ENCODE measurements at places on chromosomes 4 and X. TPM values are rescaled to one million over a fixed set of nuclear protein-coding genes. Genes with fewer than 3 reads are reported as not detected.

DNA sequence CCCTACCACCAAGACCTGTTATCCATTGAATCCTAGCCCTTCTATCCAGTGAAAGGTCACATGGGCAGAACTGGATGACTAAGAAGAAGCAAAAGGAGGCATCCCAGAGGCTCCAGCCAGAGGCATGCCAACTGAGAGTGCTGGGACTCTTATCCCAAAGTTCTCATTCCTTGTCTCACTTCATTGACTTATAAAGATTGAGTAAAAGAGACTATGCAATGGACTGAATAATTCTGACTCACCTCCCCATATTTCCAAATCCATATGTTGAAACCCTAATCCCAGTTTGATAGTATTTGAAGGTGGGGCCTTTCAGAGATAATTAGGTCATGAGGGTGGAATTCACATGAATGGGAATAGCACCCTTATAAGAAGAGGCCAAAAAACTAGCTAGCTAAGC is 131.4 kb downstream of the COL25A1 start:
- no peak overlapping the region for H3K27ac ChIP-seq
- H3K4me1 ChIP-seq: no peaks in the 10 kb centered on the region
- no peak overlapping the region for H3K4me3 ChIP-seq
- no peak for DNase-seq
- no peaks in the 10 kb centered on the region for H3K27me3 ChIP-seq

FTSJ1 gene
- total RNA-seq: 22.6 TPM

DCK gene
- 12.2 TPM for total RNA-seq

DNA sequence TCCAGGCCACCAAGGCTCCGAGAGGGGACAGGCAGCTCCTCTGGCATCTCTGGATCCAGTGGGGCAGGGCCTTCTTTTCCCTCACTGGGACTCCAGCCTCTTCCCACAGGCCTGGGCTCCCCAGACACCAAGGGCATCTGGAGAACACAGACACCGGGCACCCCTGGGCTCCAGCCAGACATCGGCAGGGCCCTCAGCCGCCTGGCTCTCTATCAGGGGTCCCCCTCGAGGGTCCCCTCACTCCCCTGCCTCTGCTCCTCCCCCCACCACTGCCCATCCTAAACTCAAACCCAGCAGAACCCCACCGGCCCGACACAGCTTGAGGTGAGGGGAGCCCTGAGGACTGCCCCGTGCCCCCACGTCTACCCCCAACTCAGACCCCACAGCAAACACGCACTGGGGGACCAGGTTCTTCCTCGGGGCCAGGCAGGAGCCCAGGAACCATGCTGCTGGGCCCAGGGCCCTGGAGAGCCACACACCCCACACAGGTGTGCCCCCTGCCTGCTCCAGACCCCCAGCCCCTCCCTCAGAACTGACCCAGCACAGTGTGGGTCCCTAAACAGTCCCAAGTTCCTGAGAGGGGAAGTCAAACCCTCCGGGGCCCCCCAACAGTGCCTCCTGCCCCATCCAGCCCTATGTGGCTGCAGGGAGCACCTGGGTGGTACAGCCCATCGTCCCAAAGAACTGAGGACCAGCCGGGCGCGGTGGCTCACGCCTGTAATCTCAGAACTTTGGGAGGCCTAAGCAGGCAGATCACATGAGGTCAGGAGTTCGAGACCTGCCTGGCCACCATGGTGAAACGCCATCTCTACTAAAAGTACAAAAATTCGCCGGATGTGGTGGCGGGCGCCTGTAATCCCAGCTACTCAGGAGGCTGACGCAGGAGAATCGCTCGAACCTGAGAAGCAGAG is 86.8 kb downstream of the FAM53A start:
- H3K27ac ChIP-seq: no peak overlapping the region
- H3K27me3 ChIP-seq: no peaks in the 10 kb centered on the region
- DNase-seq: no peak
- no peaks in the 10 kb centered on the region for H3K36me3 ChIP-seq
- H3K4me1 ChIP-seq: no peaks in the 10 kb centered on the region

GRCh38 chr4:83782591-83782990 is 246.7 kb downstream of the GPAT3 start:
- no peaks in the 10 kb centered on the region for H3K36me3 ChIP-seq
- H3K27ac ChIP-seq: no peak overlapping the region
- H3K4me3 ChIP-seq: no peak overlapping the region

GRCh38 chrX:75746891-75747639 is 38.0 kb downstream of the MAGEE2 start:
- H3K4me3 ChIP-seq: peak overlapping the region; percentile 71
- DNase-seq: peak; percentile 17
- H3K27ac ChIP-seq: no peak overlapping the region
- no peaks in the 10 kb centered on the region for H3K27me3 ChIP-seq
- H3K36me3 ChIP-seq: no peaks in the 10 kb centered on the region

DNA sequence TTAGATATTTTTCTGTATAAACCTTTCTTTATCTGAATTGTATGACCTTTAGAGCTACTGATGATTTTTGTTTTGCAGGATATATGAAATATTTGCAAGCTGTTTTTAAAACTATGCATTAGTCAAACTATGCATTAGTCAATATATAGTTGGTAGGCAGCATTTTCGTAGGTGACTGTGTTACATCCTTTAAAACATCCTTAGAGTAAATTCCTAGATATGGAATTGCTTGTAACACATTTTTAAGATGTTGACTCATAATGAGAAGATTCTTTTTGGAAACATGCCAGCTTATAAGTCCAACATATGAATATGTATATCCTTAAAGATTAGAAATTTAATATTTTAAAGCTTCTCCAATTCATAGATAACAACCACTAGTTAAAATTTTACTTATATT is 1768.5 kb downstream of the PCDH7 start:
- no peaks in the 10 kb centered on the region for H3K4me1 ChIP-seq
- H3K4me3 ChIP-seq: no peak overlapping the region
- peak; percentile 28 for DNase-seq
- H3K27ac ChIP-seq: no peak overlapping the region

- no peaks in the 10 kb centered on the region for H3K27me3 ChIP-seq
- no peaks in the 10 kb centered on the region for H3K4me1 ChIP-seq
- no peak overlapping the region for H3K27ac ChIP-seq
- H3K4me3 ChIP-seq: no peak overlapping the region
- no peaks in the 10 kb centered on the region for H3K36me3 ChIP-seq
These were observed 91.3 kb downstream of the NKX6-1 start for GRCh38 chr4:84407554-84408407.

CT45A5 gene
- total RNA-seq: not detected

DNA sequence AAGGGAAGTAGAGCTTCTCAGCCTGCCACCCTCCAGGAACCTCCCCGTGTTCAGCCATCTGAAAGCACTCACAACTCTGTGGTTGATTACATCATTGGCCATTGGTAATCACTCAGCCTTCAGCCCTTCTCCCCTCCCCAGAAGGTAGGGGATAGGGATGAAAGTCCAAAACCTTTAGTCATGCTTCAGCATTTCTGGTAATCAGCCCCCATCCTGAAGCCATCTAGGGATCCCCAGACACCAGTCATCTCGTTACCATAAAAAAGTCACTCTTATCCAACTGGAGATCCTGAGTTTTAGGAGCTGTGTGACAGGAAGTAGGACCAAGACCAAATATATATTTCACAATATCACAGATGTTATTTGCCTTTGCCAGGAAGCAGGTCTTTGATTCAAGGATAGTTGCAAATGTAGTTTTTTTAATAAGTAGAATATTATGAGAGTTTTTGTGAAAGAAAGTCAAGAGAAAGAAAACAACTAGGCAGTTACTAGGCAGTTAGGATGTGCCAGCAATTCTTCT is 364.6 kb upstream of the NOCT start:
- DNase-seq: peak; percentile 97
- H3K36me3 ChIP-seq: no peaks in the 10 kb centered on the region
- no peaks in the 10 kb centered on the region for H3K4me1 ChIP-seq
- no peaks in the 10 kb centered on the region for H3K27me3 ChIP-seq
- H3K4me3 ChIP-seq: no peak overlapping the region

NEUROG2 gene
- total RNA-seq: not detected

SCRG1 gene
- 0.17 TPM for total RNA-seq

- no peaks in the 10 kb centered on the region for H3K4me1 ChIP-seq
- H3K36me3 ChIP-seq: no peaks in the 10 kb centered on the region
- no peak overlapping the region for H3K4me3 ChIP-seq
- H3K27ac ChIP-seq: peak overlapping the region; percentile 28
- no peaks in the 10 kb centered on the region for H3K27me3 ChIP-seq
These were observed 191.4 kb downstream of the SPRY1 start for GRCh38 chr4:123587983-123588494.

SHOX gene
- not detected for total RNA-seq

GRCh38 chr4:125705681-125706080 is 390.9 kb downstream of the FAT4 start:
- no peaks in the 10 kb centered on the region for H3K36me3 ChIP-seq
- no peak for DNase-seq
- no peaks in the 10 kb centered on the region for H3K4me1 ChIP-seq
- no peaks in the 10 kb centered on the region for H3K27me3 ChIP-seq

TCEAL7 gene
- 32.5 TPM for total RNA-seq

PPP1R2C gene
- total RNA-seq: not detected

GRCh38 chr4:112213091-112213490 is 18.5 kb upstream of the AP1AR start:
- no peak for DNase-seq
- H3K27ac ChIP-seq: no peak overlapping the region
- no peak overlapping the region for H3K4me3 ChIP-seq
- no peaks in the 10 kb centered on the region for H3K27me3 ChIP-seq
- no peaks in the 10 kb centered on the region for H3K36me3 ChIP-seq

DNA sequence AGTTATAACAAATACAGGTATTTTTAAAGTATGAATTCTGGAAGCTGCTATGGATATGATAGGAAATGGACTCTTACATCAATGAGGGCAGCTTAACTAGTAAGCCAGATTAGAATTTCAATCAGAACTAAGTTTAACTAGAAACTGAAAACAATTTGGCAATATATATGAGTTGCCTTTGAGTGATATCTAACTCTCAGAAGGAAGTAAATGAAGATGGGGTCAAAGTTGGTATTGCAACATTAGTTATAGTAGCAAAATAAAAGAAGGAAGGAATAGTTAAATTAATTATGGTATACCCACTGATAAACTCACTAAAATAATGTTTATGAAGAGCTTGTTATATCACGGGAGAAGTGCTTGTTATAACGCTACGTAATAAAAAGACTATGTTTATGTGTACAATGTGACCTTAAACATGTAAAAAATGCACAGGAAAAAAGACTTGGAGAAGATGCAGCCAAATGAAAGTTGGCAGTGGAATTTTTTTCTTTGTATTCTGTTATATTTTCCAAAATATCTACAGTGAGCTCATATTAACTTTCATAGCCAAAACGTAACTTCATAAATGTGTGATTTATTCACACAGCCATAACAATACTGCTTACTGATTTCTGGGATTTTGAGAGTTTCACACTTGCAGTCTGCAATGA is 34.5 kb downstream of the PHKA2 start:
- H3K4me3 ChIP-seq: no peak overlapping the region
- H3K36me3 ChIP-seq: no peaks in the 10 kb centered on the region
- H3K4me1 ChIP-seq: no peaks in the 10 kb centered on the region
- no peaks in the 10 kb centered on the region for H3K27me3 ChIP-seq
- no peak overlapping the region for H3K27ac ChIP-seq

GRCh38 chr4:77220828-77221613 is 64.0 kb downstream of the CCNG2 start:
- H3K4me3 ChIP-seq: no peak overlapping the region
- no peaks in the 10 kb centered on the region for H3K4me1 ChIP-seq
- H3K27me3 ChIP-seq: peaks cover 11% of the 10 kb centered on the region

DNA sequence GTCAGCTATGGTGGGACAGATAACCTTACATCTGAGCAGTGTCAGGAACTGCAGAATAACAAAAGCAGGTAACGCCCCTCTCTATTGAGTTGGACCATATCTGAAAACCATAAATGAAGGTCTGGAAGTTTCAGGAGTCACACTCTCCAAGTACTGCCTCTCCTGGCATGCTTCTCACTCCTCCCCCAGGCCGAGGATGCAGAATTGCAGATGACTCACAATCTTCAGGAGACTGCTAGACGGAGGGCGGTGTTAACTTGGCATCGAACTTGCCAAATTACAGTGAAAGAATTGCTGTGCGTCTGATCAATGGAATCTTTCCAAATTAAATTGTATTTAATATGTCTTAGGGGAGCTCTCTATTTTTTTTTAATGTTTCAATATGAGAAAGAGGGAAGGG is 67.1 kb upstream of the TRIM2 start:
- H3K27ac ChIP-seq: no peak overlapping the region
- H3K27me3 ChIP-seq: no peaks in the 10 kb centered on the region
- no peak overlapping the region for H3K4me3 ChIP-seq
- H3K36me3 ChIP-seq: no peaks in the 10 kb centered on the region

DNA sequence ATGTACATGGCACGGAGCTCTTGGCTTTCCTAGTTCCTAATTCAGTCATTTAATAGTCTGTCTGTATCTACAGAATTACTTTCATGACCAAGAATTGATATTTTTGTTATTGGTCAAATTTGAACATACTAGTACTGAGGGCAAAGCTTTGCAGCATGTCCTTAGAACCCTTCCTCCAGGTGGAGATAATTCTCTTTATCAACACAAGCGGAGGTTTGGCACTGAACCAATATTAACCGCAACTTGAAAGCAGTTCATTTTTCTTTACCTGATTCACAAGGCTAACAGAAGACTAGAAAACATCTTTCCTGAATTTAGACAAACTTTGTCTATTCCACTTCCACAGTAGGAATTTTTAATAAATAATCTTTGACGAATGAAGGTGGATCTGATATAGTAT is 73.8 kb downstream of the TACR3 start:
- no peak for DNase-seq
- H3K36me3 ChIP-seq: no peaks in the 10 kb centered on the region
- H3K27me3 ChIP-seq: no peaks in the 10 kb centered on the region
- H3K4me1 ChIP-seq: no peaks in the 10 kb centered on the region
- no peak overlapping the region for H3K27ac ChIP-seq
- no peak overlapping the region for H3K4me3 ChIP-seq

GRCh38 chr4:77695774-77696173 is 90.2 kb downstream of the CXCL13 start:
- no peaks in the 10 kb centered on the region for H3K27me3 ChIP-seq
- no peak overlapping the region for H3K4me3 ChIP-seq
- no peak overlapping the region for H3K27ac ChIP-seq
- DNase-seq: peak; percentile 95

DNA sequence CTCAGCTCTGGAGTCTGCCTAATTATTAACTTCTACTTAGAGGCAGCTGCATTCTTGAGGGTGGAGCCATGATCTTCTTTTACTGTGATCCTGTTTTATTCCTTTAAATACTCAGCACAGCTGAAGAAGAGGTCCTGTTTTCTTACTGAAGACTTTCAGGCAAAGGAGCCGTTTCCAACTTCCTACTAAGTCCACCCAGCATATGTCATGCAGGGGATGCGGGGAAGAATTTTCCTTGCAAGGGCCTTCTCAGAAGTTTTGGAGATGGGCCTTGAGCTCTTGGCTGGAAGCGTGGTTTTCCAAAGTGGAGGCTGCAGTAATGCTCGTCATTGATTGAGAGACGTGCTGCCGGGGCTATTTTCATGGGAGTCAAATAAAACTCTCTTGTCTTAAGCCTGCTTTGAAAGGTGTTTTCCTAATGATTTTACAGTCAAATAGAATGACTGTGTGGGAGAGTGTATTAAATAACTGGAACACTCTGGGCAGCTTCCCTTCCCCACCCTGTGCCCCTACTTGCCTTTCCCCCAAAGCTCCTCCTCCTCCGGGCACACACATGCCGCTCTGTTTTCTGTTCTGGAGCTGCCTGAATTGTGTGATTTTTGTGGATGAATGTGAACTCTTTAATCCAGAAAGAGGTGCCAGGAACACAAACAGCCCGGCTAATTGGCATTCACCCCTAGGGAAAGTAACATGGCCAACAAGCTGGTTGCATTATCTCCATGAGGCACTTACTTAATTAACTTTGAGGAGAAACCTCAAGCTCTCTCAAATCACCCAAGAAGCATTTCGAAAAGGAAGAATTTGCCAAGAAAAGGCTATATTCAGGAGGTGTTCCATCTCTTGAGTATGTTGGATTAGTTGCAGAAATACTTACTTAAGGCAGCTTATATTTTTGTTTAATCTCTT is 28.1 kb downstream of the FGF2 start:
- no peaks in the 10 kb centered on the region for H3K36me3 ChIP-seq
- peak; percentile 45 for DNase-seq
- peak overlapping the region; percentile 0 for H3K4me3 ChIP-seq
- no peaks in the 10 kb centered on the region for H3K27me3 ChIP-seq

All from fibroblast of lung (primary cell).